HT-29 (cell line): ENCODE measurements at places on chromosomes 13 and 19. TPM values are rescaled to one million over a fixed set of nuclear protein-coding genes. Genes with fewer than 3 reads are reported as not detected.

The POGLUT2 gene
- total RNA-seq = 0.99 and 1.2 TPM in 2 replicates

DNA sequence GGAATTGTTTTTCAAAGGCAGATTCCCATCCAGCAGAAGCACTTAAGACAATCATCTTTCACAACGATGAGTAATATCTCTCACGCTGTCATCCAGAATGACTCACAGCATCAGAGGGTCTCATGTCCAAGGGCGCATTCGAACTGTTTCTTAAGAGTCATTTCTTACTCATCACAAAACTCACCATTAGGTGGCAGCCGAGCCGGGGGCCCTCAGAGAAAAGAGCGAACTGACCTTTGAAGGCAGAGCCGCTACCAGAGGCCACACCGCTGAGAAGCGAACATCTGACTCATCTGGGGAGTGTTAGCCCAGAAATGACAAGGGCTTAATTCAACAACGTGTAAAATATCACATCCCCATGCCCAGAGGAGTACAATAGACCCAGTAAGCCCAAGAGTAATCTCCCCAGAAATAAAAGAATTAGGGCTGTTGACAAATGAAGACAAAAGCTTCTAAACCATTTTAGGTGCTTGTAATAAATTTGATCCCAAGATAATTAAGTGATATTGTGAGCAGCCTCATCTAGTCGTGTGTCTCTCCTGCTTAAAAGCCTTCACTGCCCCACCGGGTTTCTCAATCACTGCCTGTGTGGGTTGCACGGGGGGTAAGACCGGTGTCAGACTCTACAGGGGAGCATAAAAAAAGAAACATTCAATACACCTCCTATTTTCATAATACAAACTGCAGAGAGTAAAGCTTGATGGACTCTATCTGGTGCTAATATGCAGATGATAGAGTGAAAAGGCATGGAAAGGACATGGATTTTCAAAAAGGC, 96.2 kb downstream of the CYSLTR2 start:
- peak; percentile 87 for DNase-seq

DNA sequence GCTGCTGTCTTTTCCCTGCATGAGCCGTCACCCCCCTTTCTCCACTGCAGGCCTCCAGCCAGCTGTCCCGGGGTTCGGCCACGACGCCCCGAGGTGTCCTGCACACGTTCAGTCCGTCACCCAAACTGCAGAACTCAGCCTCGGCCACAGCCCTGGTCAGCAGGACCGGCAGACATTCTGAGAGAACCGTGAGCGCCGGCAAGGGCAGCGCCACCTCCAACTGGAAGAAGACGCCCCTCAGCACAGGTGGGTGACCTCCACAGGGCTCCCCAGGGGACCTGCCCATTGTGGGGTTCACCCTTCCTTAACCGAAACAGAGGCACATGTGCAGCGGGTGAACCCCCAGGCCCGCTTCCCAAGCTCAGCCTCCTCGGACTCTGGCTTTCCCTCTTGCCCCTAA, 13.1 kb downstream of the TSSK6 start:
- no peak for DNase-seq

DNA sequence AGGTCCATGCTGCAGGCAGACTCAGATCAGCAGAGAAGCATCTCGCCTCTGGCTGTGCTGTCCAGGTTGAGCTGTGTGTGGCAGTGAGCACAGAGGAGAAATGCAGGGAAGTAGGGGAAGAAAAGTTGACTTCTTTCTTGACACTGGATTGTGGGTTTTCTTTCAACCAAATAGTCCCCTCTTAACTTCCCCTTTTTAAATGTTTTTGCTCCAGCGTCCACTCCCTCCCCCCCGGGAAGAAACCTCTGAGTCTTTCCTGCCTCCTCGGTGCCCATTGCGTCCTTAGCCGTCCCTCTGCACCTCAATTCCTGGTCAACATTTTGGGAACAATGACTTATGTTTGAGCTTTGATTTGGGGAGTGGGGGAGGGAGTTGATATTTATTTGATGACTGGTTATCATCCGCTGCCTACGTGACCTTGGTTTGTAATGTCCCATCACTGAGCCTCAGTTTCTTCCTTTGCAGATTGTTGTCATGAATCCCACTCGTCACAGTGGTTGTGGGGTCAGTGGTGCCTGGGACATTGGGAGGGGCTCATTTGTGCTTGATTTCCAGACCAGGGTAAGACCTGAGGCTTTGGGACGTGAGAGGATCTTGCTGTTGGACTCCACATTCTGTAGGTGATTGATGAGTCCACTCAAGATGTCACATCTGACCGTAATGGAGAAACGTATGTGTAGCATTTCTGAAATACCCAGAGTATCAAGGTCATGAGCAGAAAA, at the start of gene LILRB2:
LILRB2 (minus strand) TSS at position 104 of the 722 bp plus-strand sequence. CDS start 614 bp downstream, outside the sequence.
- no peak for DNase-seq

The CARS2 gene
- total RNA-seq = 88.3 and 107 TPM in 2 replicates

DNA sequence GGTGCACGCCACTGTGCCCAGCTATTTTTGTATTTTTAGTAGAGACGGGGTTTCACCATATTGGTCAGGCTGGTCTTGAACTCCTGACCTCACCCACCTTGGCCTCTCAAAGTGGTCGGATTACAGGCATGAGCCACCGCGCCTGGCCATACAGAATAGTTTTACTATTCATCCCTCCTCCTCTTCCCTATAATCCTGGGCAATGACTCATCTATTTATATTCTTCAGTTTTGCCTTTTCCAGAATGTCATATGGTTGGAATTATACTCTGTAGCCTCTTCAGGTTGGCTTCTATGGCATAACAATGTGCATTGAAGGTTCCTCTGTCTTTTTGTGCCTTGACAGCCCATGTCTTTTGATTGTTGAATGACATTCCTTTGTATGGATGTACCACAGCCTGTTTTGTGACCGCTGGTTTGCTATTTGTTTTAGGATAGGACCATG, 22.2 kb upstream of the LRP3 start:
- no peak for DNase-seq

- no peak for DNase-seq
Observed at GRCh38 chr13:89687066-89687465, 1660.4 kb upstream of the MIR17HG start.

DNA sequence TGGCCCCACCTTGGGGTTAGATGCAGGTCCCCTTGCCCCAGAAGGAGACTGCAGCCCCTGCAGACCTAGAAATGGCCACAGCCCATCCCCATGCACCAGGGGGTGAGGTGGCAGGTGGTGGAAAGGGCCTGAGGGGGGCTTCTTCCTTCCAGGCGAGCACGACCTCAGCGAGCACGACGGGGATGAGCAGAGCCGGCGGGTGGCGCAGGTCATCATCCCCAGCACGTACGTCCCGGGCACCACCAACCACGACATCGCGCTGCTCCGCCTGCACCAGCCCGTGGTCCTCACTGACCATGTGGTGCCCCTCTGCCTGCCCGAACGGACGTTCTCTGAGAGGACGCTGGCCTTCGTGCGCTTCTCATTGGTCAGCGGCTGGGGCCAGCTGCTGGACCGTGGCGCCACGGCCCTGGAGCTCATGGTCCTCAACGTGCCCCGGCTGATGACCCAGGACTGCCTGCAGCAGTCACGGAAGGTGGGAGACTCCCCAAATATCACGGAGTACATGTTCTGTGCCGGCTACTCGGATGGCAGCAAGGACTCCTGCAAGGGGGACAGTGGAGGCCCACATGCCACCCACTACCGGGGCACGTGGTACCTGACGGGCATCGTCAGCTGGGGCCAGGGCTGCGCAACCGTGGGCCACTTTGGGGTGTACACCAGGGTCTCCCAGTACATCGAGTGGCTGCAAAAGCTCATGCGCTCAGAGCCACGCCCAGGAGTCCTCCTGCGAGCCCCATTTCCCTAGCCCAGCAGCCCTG, 4.2 kb upstream of the F10 start:
- DNase-seq = no peak

DNA sequence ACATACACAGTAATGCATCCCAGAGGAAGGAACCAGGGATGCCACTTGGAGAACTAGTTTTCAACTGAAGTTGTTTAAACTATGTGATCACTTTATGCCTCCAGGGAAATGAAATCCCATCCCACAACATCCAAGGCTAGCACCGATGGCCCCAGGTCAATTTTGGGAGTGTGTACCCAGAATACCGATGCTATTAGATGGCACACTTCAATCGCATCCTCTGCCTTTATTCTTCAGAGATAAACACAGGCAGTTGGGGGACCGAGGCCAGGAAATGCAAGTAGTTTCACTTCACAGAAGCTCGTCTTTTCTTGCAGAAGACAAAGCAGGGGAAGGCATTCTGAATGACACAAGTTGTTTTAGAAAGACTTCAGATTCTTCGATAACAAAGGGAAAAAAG, 13.8 kb downstream of the STK24 start:
- DNase-seq = no peak

The MBD3L2 gene
- not detected in 2 replicates for total RNA-seq

The FBN3 gene
- not detected in 2 replicates for total RNA-seq

DNA sequence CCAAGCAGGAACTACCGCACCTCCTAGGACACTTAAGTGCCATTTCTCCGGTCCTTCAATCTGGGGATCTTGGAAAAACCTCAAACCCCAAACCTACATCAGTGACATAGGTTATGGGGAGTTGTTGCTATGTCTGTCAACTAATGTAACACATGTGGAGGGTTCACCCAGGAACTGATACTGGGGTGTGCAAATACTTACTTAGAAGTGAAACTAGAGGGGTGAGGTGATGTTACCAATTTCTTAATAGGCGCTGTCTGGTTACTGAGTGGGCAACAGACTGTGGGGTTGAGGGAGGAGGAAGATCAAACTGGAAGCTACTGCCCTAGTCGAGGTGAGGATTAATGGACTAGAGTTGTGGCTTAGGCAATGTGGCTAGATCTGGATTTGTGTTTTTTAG, 1.9 kb downstream of the ZNF586 start:
- DNase-seq = no peak

The SRRM5 gene
- total RNA-seq = 0.50 and 0.74 TPM in 2 replicates

DNA sequence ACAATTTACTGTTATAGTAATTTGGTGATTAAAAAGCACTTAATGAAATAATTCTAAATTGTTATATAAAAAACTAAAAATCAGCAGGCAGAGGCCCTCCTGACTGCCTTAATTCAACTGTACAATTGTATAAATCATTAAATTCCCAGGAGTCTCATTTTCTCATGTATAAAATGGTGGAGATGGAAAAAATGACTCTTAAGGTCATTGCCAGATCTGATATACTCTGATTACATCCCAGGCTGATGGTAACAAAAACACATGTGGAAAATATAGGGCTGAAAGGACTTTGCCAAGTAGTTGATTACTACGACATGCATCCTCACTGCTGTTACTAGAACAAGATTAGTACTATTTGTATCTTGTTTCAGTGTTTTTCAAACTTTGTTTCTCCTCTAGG, 1020.0 kb upstream of the SLC10A2 start:
- DNase-seq = no peak

The KCNN1 gene
- total RNA-seq = 0.13 and 0.28 TPM in 2 replicates

GRCh38 chr13:110001670-110002275, 215.4 kb upstream of the IRS2 start:
- DNase-seq = no peak
